Activated CD8-positive, alpha-beta T cell treated with anti-CD3 and anti-CD28 coated beads, Interleukin-2, amount 10 ng/mL, durations not matched to agents 7 days and 5 days (primary cell): ENCODE measurements at places on chromosomes 12 and 14.
A peak's percentile ranks its signal among the peaks of the same experiment; 100 is the strongest.

GRCh38 chr12:56258820-56259183, 618 bp upstream of the ANKRD52 start:
- peaks cover 16% of the 10 kb centered on the region for H3K36me3 ChIP-seq
- DNase-seq = no peak
- H3K4me1 ChIP-seq = peaks cover 20% of the 10 kb centered on the region
- H3K27me3 ChIP-seq = no peaks in the 10 kb centered on the region

GRCh38 chr12:103028881-103029639, 71.6 kb downstream of the ASCL1 start:
- H3K4me3 ChIP-seq = no peak overlapping the region
- no peaks in the 10 kb centered on the region for H3K27me3 ChIP-seq
- H3K27ac ChIP-seq = no peak overlapping the region
- no peaks in the 10 kb centered on the region for H3K36me3 ChIP-seq

- peaks cover 2% of the 10 kb centered on the region for H3K36me3 ChIP-seq
- peak; percentile 81 for DNase-seq
- no peaks in the 10 kb centered on the region for H3K27me3 ChIP-seq
These were observed 3.5 kb downstream of the LPAR5 start for GRCh38 chr12:6632026-6632983.

DNA sequence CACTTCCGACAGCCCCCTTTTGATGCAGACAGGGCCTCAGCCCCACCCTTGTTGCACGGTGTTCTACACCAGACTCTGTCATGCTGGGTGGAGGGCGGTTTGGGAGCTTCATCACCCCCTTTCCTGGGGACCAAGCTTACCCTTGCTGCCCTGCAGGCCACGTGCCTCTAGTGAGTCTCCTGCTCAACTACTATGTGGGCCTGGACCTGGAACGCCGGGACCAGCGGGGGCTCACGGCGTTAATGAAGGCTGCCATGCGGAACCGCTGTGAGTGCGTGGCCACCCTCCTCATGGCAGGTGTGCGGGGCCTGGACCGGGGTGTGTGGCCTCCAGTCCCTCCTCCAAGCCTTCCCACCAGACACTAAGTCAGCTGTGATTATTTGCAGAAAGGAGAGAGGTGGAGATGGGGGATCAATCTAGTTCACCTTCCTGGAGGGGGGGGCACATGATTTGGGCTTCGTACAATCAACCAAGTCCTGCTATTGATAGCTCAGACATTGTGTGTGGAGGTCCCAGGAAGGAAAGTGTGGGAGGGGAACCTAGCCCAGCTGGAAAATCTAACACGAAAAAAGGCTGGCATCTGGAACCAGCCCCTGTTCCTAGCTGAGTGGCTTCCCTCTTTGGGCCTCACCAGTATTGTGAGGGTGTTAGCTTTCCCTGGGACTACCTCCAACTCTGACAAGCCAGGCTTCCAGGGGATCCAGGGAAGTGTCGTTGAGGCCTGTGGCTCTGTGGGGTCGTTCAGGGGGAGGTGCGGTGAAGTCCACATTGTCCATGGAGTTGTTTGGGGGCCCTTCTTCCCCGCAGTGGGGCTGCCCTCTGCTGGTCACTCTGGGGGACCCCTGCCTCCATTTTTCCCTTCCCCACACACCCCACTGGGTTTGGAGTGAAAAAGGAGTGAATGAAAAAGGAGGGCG, 1.6 kb downstream of the ANKRD33 start:
- no peak overlapping the region for H3K4me3 ChIP-seq
- H3K27ac ChIP-seq = no peak overlapping the region
- H3K27me3 ChIP-seq = peaks cover 5% of the 10 kb centered on the region
- DNase-seq = no peak
- H3K36me3 ChIP-seq = no peaks in the 10 kb centered on the region

DNA sequence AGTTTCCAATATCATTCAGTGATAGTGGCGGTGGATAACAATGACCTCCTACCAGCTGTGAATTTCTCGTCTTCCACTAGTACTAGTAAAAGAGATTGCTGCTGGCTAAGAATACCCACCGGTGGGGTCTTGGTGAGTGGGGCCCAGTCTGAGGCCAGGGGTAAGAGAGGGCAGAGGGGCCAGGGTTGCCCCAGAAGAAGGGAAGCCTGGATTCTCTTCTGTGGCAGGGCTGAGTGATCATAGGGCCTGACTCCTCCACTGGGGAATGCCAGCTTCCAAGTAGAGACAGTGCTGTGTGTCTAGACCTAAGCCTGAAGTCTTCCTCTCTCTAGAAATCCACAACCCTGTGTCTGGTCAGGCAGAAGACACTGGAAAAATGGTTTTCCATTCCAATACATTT, 5.8 kb upstream of the TMEM63C start:
- no peak overlapping the region for H3K4me3 ChIP-seq
- peaks cover 26% of the 10 kb centered on the region for H3K27me3 ChIP-seq
- no peak overlapping the region for H3K27ac ChIP-seq
- DNase-seq = no peak
- H3K4me1 ChIP-seq = peaks cover under 1% of the 10 kb centered on the region
- no peaks in the 10 kb centered on the region for H3K36me3 ChIP-seq

DNA sequence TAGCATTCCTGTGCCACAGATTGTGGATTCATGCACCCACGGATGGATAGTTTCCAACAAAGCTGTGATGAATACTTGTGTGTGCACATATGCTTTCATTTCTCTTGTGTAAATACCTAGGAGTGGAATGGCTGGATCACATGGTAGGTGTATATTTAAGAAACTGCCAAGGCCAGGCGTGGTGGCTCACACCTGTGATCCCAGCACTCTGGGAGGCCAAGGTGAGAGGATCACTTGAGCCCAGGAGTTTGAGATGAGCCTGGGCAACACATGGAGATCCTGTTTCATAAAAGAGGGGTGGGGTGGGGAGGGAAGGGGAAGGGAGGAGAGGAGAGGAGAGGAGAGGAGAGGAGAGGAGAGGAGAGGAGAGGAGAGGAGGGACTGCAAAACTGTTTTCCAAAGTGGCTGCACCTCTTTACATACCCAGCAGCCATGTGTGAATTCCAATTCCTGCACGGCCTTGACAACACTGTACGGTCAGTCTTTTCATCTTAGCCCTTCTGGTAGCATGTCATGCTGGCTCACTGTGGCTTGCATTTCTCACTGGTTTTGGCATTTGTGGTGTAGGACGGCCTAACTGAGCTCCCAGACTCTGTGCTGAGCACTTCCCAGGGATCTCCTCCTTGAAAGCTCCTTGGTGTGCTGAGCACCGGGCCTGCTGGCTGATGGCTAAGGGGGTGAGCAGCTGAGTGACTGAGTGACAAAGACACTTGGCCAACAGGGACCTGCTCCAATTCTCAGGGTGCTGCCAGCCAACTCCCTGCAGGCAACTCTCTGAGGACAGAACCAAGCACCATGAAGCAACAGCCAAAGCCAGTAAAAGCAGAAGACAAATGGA, 27.9 kb downstream of the SYNE3 start:
- H3K4me1 ChIP-seq = peaks cover 16% of the 10 kb centered on the region
- no peaks in the 10 kb centered on the region for H3K27me3 ChIP-seq
- H3K27ac ChIP-seq = peak overlapping the region; percentile 52
- DNase-seq = no peak
- no peak overlapping the region for H3K4me3 ChIP-seq
- peaks cover 38% of the 10 kb centered on the region for H3K36me3 ChIP-seq

DNA sequence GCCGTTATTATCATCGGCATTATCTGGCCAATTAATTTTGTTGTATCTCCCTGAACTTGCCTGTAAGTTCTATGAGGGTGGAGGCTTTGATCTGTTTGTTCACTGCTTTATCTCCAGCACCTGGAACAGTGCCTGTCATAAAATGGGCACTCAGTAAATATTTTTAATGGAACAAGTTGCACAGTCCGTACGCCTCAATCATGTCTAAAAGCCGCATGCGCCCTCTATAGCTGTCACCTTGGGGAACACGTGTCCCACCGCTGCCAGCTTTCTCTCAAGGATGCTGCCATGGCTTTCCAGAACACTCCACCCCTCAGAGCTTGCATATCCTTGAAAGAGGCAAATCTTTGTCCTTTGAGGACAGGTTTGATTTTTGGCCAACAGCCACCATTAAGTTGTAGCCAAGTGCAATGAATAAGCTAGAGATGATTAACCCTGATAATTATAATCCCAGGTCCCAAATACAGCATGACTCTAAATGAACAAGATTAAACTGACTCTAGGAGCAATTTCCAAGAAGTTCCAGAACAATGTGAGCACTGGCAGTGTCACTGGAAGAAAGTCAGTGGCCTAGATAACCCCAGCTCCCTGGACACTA, 55.1 kb downstream of the ERH start:
- no peaks in the 10 kb centered on the region for H3K36me3 ChIP-seq
- no peak for DNase-seq
- H3K27me3 ChIP-seq = peaks cover 10% of the 10 kb centered on the region

DNA sequence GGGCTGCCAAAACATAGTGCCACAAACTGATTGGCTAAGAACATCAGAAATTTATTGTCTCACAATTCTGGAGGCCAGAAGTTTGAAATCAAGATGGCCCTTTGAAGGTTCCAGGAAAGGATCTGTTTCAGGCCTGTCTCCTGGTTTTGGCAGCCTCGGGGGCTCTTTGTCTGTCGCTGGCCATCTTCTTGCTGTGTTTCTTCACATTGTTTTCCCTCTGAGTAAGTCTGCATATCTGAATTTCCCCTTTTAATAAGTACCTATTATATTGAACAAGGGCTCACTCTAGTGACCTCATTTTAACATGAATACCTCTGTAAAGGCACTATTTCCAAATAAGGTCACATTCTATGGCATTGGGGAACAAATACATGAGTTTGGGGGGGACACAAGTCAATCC, 467.1 kb upstream of the MGAT4C start:
- H3K4me1 ChIP-seq = no peaks in the 10 kb centered on the region
- no peak for DNase-seq
- no peak overlapping the region for H3K27ac ChIP-seq
- no peaks in the 10 kb centered on the region for H3K36me3 ChIP-seq

- no peak for DNase-seq
- H3K27ac ChIP-seq = no peak overlapping the region
- no peaks in the 10 kb centered on the region for H3K27me3 ChIP-seq
- peaks cover 44% of the 10 kb centered on the region for H3K36me3 ChIP-seq
- H3K4me3 ChIP-seq = no peak overlapping the region
These were observed 64.4 kb downstream of the TTLL5 start for GRCh38 chr14:75725481-75725880.

DNA sequence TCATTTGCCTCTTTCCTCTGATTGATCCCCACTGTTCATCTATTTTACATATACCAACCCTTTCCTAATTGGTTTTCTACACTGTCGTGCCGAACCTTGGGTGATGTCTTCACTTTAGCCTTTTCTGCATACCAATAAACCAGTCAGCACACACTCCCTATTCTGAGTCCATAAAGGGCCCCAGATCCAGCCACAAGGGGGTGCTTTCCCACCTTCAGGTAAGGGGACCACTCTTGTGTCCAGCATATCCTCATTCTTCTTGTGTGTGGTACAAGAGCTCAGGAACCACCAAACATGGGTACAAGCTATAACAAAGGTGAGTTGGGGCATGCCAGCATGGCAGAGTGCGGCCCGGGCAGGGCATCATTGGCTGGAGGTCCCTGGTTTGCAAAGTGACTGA, 859.8 kb downstream of the FSCB start:
- DNase-seq = no peak
- H3K27ac ChIP-seq = no peak overlapping the region
- no peaks in the 10 kb centered on the region for H3K4me1 ChIP-seq

GRCh38 chr14:23883684-23884540, 69.7 kb upstream of the DHRS4 start:
- no peak overlapping the region for H3K4me3 ChIP-seq
- H3K4me1 ChIP-seq = no peaks in the 10 kb centered on the region
- peaks cover 13% of the 10 kb centered on the region for H3K27me3 ChIP-seq
- no peaks in the 10 kb centered on the region for H3K36me3 ChIP-seq

- no peaks in the 10 kb centered on the region for H3K27me3 ChIP-seq
- no peak for DNase-seq
- peaks cover 17% of the 10 kb centered on the region for H3K4me1 ChIP-seq
These were observed 13.2 kb downstream of the SETD3 start for GRCh38 chr14:99467336-99468078.

- no peak overlapping the region for H3K4me3 ChIP-seq
- H3K27ac ChIP-seq = no peak overlapping the region
- peaks cover 7% of the 10 kb centered on the region for H3K27me3 ChIP-seq
- no peak for DNase-seq
- no peaks in the 10 kb centered on the region for H3K4me1 ChIP-seq
These were observed 136.0 kb downstream of the LMNTD1 start for GRCh38 chr12:25417071-25417470.

DNA sequence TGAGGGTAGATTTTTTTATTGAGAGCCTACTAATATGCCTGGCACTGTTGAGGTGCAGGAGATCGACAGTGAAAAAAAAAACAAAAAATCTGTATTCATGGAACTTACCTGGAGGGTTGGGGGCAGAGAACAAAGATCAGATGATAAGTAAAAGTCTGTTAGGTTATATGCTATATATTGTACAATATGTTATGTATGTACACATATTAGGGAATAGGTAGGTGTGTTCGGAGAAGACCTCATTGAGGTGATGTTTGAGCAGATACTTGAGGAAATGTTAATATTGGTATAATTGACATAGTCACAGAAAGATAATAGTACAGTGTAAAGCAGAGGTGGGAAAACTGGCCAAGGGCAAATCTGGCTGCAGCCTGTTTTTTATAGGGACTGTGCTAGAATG, 5.6 kb downstream of the ARF6 start:
- peak overlapping the region; percentile 71 for H3K27ac ChIP-seq
- peaks cover 60% of the 10 kb centered on the region for H3K36me3 ChIP-seq
- H3K4me1 ChIP-seq = peaks cover 26% of the 10 kb centered on the region
- H3K4me3 ChIP-seq = peak overlapping the region; percentile 90

GRCh38 chr14:54342806-54343205, 54.0 kb upstream of the CDKN3 start:
- no peaks in the 10 kb centered on the region for H3K36me3 ChIP-seq
- H3K4me1 ChIP-seq = no peaks in the 10 kb centered on the region
- H3K27me3 ChIP-seq = peaks cover 14% of the 10 kb centered on the region
- no peak overlapping the region for H3K4me3 ChIP-seq
- no peak overlapping the region for H3K27ac ChIP-seq
- DNase-seq = no peak

- no peak for DNase-seq
- no peak overlapping the region for H3K4me3 ChIP-seq
- no peaks in the 10 kb centered on the region for H3K27me3 ChIP-seq
- H3K27ac ChIP-seq = no peak overlapping the region
- no peaks in the 10 kb centered on the region for H3K36me3 ChIP-seq
These were observed 318.4 kb downstream of the SYT1 start for GRCh38 chr12:79183003-79183402.
